ENCODE measurements at places on chromosomes 16 and 17.

DNA sequence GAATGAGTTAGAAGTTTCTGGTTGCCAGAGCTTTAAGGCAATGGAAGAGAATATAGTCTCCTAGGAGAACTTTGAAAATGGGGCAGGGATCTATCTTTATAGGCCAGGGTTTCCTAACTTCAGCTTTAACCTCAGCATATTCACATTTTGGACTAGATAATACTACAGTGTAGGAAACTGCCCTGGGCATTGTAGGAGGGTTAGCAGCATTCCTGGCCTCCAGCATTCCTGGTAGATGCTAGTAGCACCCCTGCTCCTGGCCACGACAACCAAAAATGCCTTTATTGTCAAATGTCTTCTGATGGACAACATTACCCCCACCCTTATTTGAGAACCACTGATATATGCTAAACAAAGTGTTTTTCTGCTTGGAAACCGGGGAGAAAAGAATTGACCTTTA lies 27.8 kb upstream of the MYO18A start:
- DNase-seq, result no peak

DNA sequence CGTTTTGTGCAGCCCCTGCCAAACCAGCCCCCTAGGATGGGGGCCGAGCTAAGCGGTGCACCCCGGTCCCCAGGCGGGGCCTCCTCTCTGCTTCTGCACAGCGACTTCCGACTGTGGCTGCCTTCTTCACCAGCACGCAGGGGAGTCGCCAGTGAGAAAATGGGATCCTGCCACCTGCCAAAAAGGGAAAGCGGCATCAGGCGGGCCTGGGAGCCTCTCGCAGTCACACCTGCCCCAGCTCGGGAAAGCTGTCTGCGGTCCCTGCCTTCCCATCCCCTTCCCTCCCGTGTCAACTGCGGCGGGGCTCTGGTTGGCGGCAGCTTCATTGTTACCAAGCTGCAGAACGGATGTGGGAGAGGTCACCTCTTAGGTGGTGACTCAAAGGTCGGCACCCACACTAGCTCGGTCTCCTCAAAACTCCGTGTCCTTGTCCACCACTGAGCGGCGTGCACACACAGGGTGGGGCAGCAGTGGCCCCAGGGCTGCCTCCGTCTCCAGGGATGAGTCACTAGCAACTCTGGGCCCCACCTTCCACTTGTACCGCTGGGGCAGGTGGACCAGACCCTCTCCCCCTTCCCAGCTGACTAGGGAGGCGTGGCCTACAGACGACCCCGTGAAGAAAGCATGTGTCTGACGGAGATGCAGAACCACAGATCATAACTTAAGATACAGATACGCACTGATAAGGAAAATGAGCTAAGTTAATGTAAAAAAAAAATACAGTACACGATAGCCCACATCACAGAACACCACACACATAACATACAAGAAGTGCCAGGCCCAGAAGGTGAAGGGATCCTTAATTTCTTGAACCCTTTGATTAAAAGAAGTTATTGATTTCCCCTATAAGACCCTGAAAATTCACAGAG lies 1.5 kb upstream of the PCYT2 start:
- no peak for DNase-seq

DNA sequence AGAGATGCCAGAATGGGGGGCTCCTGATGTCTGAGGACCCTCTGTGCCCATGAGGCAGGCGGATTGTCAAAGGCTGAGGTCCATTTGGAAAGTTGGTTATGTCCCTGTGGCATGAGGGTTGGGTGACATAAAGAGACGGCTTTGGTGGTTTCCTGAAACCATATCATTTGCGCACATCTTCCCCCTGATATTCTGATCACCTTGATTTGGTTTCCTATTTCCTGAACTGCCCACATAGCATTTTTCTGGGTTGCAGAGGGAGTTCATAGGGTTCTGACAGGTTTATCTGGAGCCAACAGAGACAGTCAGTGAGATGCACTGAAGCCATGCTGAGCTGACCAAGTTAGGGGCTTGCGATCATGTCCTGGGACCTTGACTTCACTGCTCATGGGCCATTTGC lies 15.7 kb upstream of the RNF222 start:
- no peak for DNase-seq

DNA sequence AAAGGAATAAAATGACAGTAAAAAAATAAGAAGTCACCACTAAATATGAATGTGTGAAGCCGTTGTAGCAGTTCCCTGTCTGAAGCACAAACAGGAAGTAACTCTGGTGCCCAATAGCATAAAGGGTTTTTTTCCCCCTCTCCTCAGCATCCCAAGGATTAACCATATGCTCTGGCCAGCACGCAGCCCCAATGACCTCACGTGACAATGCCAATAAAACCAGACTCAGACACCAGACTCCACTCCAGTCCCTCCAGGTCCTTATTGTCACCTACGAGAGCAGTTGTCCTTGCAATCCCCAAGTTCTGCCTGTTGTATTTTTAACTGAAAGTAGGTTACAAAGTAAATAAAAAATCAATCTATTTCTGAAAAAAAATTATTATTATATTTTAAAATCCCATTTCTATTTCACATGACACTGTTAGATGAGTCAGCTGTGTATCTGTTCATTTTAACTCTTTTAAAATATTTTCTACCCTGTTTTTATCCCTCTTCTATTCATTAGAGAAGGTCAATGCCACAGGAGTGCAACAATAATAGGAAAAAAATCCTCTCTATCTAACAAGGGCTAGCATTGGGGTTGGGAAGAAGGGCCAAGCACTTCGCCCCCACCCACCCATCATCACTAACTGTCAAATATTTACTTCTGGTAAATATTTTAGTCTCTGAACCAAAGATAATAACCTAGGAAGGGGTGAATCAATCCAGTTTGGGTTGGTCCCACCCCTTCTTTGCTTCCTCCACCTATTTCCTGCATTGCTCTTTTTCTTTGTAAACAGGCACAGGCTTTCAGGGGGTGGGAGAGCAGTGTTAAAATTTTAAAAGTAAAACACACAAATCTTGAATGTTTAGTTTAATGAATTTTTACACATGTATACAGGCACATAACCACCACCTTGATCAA lies 6.6 kb downstream of the PRAC1 start:
- DNase-seq, result peak; percentile 49

DNA sequence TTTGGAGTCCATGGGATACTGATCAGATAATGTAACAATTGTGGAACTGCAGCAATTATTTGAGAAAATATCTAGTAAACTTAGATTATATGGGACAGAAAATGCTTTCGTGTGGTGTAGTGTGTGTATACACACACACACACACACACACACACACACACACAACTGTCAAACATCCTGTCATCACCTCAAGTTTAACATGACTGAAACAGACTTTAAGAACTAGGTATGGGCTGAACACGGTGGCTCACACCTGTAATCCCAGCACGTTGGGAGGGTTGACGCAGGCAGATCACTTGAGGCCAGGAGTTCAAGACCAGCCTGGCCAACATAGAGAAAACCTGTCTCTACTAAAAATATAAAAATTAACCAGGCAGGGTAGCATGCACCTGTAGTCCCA lies 544 bp upstream of the EVI2A start:
- no peak for DNase-seq

DNA sequence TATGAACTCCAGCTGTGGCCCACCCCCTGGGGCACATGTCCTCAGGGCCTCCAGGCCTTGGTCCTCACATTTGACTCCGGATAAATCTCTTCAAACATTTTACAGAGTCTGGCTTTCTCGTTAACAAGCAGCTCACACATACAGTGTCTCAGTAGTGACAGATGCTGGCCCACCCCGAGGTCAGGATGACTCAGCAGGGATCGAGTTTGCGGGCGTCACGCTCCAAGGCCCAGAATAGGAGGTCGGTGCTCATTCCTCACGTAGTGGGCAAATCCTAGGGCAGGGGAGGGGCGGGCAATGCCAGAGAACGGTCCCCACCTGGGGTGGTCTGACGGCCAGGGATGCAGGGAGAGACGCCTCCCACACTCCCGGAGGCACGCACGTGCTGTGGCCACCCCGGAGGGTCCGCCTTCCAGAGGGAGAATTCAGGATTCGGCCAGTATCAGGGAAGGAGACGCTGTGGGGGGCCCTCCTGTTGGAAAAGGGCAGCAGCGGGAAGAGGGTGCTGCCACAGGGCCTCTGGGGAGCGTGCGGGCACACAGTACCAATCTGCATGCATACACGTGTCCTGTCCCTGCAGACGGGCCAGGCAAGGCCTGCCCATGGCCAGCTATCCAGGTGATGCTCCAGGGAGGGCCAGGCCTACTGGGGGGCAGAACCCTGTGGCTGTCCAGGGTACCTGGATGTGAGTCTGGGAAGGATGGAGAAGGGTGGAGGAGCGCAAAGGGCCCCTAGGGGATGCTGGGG lies 8.6 kb downstream of the SLC7A5 start:
- DNase-seq, result no peak

DNA sequence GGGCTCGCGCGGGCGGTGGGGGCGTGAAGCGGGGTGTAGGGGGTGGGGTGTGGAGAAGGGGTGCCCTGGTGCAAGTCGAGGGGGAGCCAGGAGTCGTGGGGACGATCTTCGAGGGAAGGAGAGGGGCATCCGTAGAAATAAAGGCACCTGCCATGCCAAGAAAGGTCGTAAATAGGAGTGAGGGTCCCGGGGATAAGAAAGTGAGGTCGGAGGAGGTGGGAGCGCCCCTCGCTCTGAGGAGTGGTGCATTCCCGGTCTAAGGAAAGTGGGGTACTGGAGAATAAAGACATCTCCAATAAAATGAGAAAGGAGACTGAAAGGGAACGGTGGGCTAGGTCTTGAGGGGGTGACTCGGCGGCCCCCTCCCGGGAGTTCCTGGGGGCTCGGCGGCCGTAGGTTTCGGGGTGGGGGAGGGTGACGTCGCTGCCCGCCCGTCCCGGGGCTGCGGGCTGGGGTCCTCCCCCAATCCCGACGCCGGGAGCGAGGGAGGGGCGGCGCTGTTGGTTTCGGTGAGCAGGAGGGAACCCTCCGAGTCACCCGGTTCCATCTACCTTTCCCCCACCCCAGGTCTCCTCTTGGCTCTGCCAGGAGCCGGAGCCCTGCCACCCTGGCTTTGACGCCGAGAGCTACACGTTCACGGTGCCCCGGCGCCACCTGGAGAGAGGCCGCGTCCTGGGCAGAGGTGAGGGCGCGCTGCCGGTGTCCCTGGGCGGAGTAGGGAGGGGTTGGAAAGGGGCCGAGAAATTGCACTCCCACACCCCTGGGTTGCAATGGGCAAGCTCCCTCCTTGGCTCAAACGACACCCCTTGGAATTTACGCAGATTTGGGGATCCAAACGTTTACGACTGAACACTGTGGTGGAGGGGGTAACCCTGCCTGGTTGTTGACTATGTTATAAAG lies 888 bp downstream of the CDH1 start:
- DNase-seq, result no peak

DNA sequence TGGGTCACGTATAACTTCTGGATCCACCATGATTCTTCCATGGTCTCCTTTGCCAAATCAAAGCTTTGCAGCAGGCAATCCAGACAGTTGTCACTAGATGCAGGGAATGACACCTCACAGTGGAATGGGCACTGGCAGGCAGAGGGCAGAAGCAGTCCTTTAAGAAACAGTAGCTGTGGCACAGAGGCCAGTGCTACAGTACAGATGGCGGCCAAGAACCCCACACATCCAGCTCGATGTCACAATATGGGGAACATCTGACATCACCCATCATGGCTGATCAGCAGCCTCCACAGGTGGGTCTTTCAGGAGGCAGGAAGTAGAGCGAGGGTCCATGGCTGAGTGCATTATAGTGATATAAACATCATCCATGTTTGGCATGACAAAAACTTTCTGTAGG lies 18.8 kb upstream of the ERN1 start:
- no peak for DNase-seq

DNA sequence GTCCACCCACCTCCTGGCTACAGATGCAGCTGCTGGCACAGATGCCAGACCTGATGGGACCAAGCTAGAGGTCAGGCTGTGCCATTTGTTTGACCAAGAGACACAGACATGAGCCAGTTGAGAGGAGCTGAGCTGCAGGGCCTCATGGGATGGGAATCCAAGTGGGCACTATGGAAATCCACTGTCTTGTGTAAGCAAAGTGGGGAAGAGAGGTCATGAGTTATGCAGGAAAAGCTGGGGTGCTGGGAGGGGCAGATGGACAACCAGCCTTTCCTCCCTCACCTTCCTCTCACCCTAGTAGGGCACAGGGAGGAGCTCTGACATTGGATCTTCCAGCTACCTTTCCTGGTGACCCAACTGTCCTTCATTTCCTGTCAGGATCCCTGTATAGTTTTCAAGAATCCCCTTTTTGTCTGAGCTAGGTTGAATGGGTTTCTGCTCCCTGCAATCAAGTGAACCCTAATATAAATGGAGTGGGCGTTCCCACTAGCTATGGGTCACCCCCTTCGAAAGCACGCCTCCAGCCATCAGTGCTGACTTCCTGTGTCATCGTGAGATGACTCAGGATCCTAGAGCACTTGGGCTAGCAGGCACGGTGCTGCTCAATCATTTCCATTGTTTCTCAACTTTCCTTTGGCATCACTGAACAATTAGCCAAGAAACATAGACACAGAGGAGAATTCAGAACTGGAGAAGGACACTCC lies 13.6 kb downstream of the ATPAF2 start:
- DNase-seq, result no peak

DNA sequence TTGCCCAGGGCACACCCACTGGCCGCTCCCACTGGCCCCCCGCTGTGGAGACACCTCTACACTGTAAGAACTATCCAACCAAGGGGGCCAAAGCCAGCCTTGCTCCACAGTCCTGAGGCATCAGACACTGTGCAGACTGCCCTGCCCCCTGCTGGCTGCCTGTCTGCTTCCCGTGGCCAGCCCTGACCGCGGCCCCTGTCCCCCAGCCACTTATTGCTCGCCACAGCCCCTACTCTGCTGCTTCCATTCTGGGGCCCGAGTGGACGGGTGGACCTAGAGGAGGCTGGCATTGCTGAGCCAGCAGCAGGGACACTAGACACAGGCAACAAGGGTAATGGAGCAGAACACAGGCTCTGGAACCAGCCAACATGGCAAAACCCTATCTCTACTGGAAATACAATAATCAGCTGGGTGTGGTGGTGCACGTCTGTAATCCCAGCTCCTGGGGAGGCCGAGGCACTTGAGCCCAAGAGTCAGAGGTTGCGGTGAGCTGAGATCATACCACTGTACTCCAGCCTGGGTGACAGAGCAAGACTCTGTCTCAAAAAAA lies 19.7 kb upstream of the LRRC37A3 start:
- peak; percentile 68 for DNase-seq

GRCh38 chr16:30533146-30533522 lies 1.5 kb downstream of the ZNF747 start:
- no peak for DNase-seq

DNA sequence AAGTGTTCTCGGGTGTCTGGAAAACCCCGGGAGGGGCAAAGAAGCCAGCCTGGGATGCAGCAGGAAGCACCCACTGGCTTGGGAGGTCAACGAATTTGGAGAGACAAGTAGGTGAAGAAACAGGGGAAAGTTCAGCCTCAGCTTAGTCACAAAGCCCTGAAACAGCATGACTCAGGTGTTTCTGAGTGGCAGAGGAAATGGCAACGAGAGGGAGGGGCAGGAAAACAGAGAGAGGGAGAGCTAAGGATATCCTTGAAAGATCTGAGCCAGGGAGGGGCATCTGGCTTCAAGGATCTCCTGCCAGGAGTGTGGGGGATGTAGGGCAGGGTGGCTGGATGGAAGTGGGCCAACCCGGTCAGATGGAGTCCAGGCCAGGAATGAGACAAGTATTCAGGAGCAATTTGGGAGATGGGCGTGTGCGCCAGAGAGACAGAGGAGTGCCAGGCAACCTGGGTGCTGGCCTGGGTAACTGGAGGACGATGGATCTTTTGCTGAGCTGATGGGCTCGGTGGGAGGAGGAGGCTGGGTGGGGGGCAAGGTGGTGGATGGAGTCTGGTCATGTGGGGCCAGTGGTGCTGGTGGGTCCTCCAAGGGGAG lies 27.2 kb downstream of the ABCC3 start:
- DNase-seq, result no peak

- peak; percentile 97 for DNase-seq
These were observed at the start of gene ZNF18 for GRCh38 chr17:11997147-11997971. TSS of gene ZNF18 (minus strand) at chr17:11997475. CDS start at chr17:11992829, 4,646 bp downstream.

Data from HEK293T (cell line).